PC-3 (cell line): ENCODE measurements at places on chromosomes 2 and 18. TPM values are rescaled to one million over a fixed set of nuclear protein-coding genes. Genes with fewer than 3 reads are reported as not detected.
A peak's percentile ranks its signal among the peaks of the same experiment; 100 is the strongest.

DNA sequence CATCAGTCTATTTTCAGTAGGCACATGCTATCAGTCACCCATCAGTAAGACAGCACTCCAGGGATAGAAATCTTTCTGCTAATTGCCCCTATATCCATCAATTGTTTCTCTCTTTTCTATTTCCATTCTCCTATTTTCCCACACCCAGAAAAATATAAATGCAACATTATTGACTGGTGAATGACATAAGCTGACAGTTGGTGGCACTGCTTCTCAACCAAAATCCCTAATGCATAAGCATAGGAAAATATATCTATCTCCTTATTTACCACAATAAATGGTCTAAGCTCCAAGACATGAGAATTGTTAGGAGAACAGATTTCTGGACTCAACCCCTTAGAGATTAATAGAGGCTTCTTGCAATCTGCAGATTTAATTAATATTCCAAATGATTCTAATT lies 64.0 kb upstream of the REG3A start:
- H3K4me1 ChIP-seq = no peaks in the 10 kb centered on the region
- no peak overlapping the region for H3K4me3 ChIP-seq
- H3K27me3 ChIP-seq = no peaks in the 10 kb centered on the region
- H3K27ac ChIP-seq = no peak overlapping the region

GRCh38 chr2:114857196-114857595 lies 414.8 kb downstream of the DPP10 start:
- peaks cover 7% of the 10 kb centered on the region for H3K27me3 ChIP-seq
- H3K27ac ChIP-seq = no peak overlapping the region
- no peaks in the 10 kb centered on the region for H3K4me1 ChIP-seq
- H3K4me3 ChIP-seq = no peak overlapping the region
- DNase-seq = no peak

GRCh38 chr2:47497843-47498460 lies 95.0 kb downstream of the MSH2 start:
- no peak for DNase-seq
- H3K4me3 ChIP-seq = no peak overlapping the region
- 0 out of 2 replicates have a peak, but pooled peaks cover 6% of the 10 kb centered on the region for H3K36me3 ChIP-seq
- no peak overlapping the region for H3K27ac ChIP-seq
- H3K4me1 ChIP-seq = peaks cover 13% of the 10 kb centered on the region

DNA sequence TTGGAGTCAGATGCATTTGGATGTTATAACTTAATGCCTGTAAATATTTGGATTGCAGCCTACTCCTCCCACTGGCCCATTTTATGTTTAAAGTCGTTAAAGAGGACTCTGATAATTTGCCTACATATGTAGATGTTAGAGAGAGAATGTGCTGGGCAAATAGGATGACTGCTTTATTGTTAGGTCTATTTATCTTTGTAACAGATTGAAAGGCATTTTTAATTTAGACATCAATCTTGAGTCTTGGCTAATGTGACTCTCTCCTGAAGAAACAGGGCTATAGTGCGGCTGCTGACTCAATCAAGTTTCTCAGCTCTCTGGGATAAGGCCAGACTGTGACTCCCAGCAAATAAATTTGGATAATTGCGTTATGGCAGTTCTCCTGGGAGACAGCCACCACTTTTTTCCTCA lies 1101.4 kb downstream of the CBLN2 start:
- peak; percentile 44 for DNase-seq
- no peak overlapping the region for H3K4me3 ChIP-seq
- no peaks in the 10 kb centered on the region for H3K27me3 ChIP-seq
- no peaks in the 10 kb centered on the region for H3K4me1 ChIP-seq
- no peak overlapping the region for H3K27ac ChIP-seq
- H3K36me3 ChIP-seq = no peaks in the 10 kb centered on the region

DNA sequence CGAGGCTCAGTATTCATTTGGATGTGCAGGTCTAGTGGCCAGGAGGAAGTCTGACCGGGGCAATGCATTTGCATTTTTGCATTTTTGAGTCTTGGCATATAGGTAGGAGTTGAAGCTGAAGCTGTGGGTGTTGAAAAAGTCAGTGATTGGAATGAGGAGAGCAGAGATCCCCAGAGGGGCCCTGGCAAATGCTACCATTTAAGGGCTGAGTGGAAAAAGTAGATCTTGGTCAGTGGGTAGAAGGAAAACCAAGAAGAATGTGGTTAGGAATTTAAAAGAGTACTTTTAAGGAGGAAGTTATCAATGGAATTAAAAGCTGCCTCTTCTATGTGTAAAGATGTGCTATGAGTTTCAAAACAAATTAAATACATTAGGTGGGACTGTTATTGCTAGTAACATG lies 143.0 kb downstream of the ZEB2 start:
- DNase-seq = no peak
- H3K4me3 ChIP-seq = no peak overlapping the region
- peaks cover 14% of the 10 kb centered on the region for H3K4me1 ChIP-seq
- H3K36me3 ChIP-seq = no peaks in the 10 kb centered on the region
- H3K27ac ChIP-seq = no peak overlapping the region

DNA sequence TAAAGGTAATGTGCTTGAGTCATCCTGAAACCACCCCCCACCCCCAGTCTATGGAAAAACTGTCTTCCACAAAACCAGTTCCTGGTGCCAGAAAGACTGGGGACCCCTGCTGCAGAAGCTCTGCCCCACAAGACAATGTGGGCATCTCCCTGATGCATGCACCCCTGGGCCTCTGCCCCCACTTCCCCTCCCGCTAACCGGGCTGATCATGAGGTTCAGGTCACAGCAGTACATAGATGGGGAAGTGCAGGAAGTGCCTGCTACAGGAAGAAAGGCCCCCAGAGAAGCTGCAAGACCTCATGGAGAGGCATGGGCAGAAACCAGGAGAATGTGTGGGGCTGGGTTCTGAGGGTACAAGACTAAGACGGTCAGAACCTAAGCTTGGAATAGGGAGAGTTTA lies 243.4 kb upstream of the ID2 start:
- H3K27me3 ChIP-seq = no peaks in the 10 kb centered on the region
- no peak overlapping the region for H3K4me3 ChIP-seq
- DNase-seq = no peak
- peaks cover 4% of the 10 kb centered on the region; the same call in 1 of the 2 replicates for H3K4me1 ChIP-seq

- H3K36me3 ChIP-seq = no peaks in the 10 kb centered on the region
- no peak overlapping the region for H3K27ac ChIP-seq
- H3K4me1 ChIP-seq = no peaks in the 10 kb centered on the region
- H3K27me3 ChIP-seq = no peaks in the 10 kb centered on the region
These were observed 26.0 kb downstream of the ADRA2B start for GRCh38 chr2:96090196-96090926.

DNA sequence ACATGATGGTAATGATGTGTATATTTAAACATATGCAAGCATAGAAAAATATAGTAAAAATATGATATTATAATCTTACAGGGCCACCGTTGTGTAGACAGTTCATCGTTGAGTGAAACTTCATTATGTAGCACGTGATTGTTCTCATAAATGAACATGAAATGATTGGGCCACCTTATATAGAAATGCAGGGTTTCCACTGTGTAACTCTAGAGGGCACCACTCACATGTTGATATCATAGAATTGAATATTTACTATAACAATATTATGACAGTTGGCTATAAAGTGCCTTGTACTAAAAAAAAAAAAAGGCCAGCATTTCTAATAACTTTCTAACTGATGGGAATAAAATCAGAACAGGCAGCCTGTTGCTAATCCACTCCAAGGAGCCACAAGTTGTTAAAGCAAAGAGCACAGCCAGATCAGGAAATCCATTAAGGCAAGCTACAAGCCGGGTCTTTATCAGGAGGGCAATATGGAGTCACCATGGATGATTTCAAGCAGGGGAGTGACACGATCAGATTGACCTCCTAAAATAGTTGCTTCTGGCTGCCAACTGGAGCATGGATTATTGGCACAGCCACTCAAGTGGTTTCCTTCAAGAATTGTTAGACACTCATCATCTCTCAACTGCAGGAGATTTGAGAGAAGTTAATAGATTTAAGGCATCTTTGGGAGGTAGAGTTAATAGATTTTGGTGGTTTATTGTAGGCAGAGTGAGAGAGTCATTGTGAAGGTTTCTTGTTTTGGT lies 16.7 kb downstream of the IL1F10 start:
- H3K4me1 ChIP-seq = peaks cover 7% of the 10 kb centered on the region
- peak; percentile 60 for DNase-seq
- no peaks in the 10 kb centered on the region for H3K27me3 ChIP-seq
- no peak overlapping the region for H3K27ac ChIP-seq

DNA sequence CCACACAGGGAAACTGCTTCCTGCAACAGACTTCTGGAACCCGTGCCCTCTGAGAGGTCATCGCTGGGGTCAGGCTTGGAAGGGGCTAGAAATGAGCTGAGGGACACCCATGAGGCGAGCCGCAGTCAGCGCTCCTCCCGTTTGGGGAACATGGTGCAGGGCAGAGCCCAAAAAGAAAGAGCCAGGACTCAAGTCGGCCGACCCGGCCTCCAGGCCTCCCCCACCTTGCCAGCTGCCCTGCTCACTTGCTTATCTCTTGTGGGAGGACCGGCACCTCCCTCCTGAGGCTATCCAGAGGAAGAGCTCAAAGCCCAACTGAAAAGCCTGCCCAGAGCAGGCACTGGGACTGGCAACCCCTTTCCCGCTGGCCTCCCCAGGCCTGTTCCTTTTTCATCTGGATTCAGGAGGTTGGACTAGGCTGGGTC lies 43.6 kb downstream of the SCTR start:
- no peaks in the 10 kb centered on the region for H3K36me3 ChIP-seq
- H3K4me3 ChIP-seq = no peak overlapping the region
- H3K27me3 ChIP-seq = no peaks in the 10 kb centered on the region
- H3K27ac ChIP-seq = no peak overlapping the region
- peaks cover 11% of the 10 kb centered on the region; the same call in 1 of the 2 replicates for H3K4me1 ChIP-seq

DNA sequence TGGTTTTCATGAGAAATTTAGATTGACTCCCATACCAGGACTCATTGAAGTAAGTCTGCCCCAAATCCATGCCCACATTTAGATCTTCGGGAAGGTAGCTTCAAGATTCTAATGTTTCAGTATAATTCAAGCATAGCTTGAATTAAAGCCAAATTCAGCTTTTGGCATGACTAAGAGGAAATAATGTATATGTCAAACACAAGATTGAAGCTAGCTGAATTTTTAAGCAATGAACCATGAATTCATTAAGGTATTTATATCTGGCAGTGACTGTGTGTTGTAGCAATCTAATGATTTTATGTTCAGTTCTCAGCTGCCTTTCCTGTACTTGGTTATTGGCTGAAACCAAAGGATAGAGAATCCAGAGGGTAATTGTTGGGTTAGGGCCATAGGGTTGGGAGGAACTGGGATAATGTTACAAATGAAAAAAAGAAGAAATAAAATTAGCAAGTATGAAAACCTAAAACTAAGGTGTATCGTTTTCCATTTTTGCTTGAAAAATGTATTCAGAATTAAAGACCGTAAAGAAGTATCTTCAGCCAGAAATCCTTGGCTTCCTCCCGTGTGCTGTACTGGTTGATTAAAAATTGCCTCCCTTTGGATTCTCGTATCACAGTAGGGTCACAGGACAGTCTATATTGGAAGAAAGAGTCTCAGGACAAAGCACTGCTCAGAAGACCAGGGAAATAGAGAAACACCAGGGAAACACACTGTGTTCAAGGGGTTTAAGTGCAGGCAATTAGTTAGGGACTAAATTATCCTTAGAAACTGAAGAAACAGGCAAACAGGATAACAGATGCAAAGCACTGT lies 119.0 kb upstream of the FN1 start:
- no peak overlapping the region for H3K4me3 ChIP-seq
- H3K27me3 ChIP-seq = no peaks in the 10 kb centered on the region
- H3K36me3 ChIP-seq = no peaks in the 10 kb centered on the region
- peak; percentile 88 for DNase-seq

DNA sequence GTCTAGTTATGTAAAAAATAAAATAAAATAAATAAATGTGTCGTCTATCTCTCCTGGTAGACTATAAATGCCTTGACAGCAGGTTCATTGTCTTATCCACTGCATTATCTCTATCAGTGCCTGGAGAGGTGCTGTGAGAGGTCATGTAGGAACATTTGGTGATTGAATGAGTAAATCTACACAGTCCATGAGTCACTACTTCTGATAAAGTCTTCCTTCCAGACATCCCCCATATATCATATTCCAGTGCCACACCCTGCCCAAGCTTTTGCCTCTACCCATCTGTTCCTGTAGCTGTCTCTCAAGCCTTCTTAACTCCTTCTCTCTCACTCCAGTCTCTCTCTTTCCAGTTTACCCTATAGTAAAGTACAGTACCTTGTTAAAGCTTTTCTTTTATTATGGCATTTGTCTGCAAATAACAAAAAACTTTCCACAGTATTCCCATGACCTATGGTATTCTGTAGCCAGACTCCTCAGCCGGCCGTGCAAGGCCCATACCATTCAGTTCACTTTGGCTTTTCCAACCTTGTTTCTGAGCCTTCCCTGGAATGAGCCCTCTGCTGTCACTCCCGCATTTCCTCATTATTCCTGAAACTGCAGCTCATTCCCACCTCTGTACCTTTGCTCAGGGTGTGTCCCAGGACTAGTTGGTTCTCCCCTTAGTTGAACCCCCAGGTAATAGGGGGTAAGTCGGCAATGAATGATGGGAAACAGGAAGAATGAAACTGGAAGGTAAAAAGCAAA lies 37.5 kb downstream of the ANXA4 start:
- DNase-seq = peak; percentile 66
- no peaks in the 10 kb centered on the region; the same call in 1 of the 2 replicates for H3K36me3 ChIP-seq
- H3K4me3 ChIP-seq = no peak overlapping the region
- peaks cover 26% of the 10 kb centered on the region for H3K4me1 ChIP-seq
- no peaks in the 10 kb centered on the region for H3K27me3 ChIP-seq

DNA sequence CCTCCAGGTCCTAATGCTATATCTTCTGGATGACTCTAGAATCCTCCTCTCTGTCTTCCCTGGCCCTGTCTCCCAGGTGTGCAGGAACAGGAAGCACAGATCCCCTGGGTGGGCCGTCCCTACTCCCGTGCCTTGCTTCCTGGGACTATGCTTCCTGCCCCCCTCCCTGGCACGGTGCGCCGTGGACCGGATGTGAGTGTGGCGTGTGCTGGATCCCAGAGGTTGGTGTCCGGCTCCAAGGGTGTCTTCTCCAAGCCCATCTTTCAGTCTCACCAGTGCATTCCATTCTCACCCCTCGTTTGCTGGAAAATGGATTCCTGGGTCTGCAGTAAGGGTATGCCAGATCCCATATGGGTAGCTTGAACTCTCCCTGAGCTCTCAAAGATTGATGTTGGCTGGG lies 144.4 kb upstream of the TWIST2 start:
- H3K27ac ChIP-seq = no peak overlapping the region
- H3K36me3 ChIP-seq = no peaks in the 10 kb centered on the region
- no peak overlapping the region for H3K4me3 ChIP-seq
- no peaks in the 10 kb centered on the region for H3K4me1 ChIP-seq
- H3K27me3 ChIP-seq = no peaks in the 10 kb centered on the region

- no peaks in the 10 kb centered on the region for H3K36me3 ChIP-seq
- peaks cover 40% of the 10 kb centered on the region for H3K27me3 ChIP-seq
- H3K27ac ChIP-seq = no peak overlapping the region
- H3K4me1 ChIP-seq = no peaks in the 10 kb centered on the region
- DNase-seq = no peak
These were observed 687.8 kb upstream of the FANCL start for GRCh38 chr2:58928973-58929372.

Gene AQP12B
- not detected in 2 replicates for total RNA-seq

Gene GRHL1
- total RNA-seq = 9.3 and 10.3 TPM in 2 replicates

Gene HOXD10
- total RNA-seq = not detected in 2 replicates

Gene PREB
- 85.6 and 103 TPM in 2 replicates for total RNA-seq

Gene TMEM37
- total RNA-seq = 0.26 and 0.40 TPM in 2 replicates

Gene RIT2
- total RNA-seq = not detected in 2 replicates

Gene ITGB6
- total RNA-seq = 7.2 and 7.3 TPM in 2 replicates

Gene ATP6V1C2
- 0.40 TPM in 1 of 2 replicates, not detected in the other for total RNA-seq

Gene PRSS56
- total RNA-seq = not detected in 2 replicates

Gene CXCR2
- not detected in 2 replicates for total RNA-seq

Gene NLRC4
- total RNA-seq = not detected in 2 replicates

Gene ITGAV
- 23.5 and 25.2 TPM in 2 replicates for total RNA-seq
